ENCODE measurements at places on chromosomes 6 and 20.

DNA sequence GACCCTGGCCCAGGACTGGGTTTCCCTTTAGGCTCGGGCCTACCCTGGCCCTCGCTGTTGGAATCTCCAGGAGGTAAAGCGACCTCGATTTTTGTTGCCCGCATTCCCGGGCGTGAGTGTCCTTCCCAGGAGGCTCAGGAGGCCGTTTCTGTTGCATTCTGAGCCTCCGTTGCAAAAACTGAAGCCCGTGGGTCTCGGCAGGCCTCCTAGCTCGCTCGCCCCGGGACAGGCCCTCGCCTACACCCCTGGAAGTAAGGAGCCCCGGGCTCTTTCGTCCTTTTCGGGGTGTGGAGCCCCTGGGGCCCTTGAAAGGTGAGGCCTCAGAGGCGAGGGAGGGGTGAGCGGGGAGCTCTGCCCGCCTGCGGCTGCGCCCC is 2.3 kb downstream of the NR2E1 start:
- DNase-seq = no peak

- no peak for DNase-seq
These were observed 64.0 kb downstream of the KIF13A start for GRCh38 chr6:17923401-17923863.

GRCh38 chr6:130717657-130718056 is 109.5 kb upstream of the SMLR1 start:
- DNase-seq = no peak

DNA sequence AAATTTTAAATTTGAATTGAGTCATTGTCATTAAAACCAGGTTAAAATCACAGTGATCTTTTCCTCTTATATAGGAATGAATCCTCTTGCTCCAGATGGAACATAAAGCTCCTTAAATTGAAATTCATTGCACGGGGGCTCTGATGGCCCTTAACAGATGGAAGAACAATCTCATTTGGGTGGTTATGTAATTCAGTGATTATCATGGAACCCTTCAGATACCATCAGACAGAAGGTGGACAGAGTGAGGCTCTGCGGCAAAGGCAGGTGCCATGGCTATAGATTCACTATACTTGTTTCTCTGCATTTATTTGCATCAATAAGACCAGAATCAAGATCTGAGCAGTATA is 17.8 kb upstream of the RNF182 start:
- no peak for DNase-seq
